ENCODE measurements at places on chromosomes 7 and 10.

GRCh38 chr10:22573820-22574569 lies 140.4 kb downstream of the PIP4K2A start:
- no peak for DNase-seq

- no peak for DNase-seq
Measured at GRCh38 chr10:24331457-24331856, 122.5 kb downstream of the KIAA1217 start.

GRCh38 chr10:63430091-63430998 lies 35.4 kb downstream of the JMJD1C start:
- no peak for DNase-seq

- DNase-seq = no peak
Measured at GRCh38 chr7:34091321-34091917, 186.1 kb downstream of the BMPER start.

GRCh38 chr7:152909683-152910544 lies 150.4 kb downstream of the ACTR3B start:
- no peak for DNase-seq

- peak; percentile 33 for DNase-seq
Measured at GRCh38 chr10:24465891-24466818, 257.2 kb downstream of the KIAA1217 start.

DNA sequence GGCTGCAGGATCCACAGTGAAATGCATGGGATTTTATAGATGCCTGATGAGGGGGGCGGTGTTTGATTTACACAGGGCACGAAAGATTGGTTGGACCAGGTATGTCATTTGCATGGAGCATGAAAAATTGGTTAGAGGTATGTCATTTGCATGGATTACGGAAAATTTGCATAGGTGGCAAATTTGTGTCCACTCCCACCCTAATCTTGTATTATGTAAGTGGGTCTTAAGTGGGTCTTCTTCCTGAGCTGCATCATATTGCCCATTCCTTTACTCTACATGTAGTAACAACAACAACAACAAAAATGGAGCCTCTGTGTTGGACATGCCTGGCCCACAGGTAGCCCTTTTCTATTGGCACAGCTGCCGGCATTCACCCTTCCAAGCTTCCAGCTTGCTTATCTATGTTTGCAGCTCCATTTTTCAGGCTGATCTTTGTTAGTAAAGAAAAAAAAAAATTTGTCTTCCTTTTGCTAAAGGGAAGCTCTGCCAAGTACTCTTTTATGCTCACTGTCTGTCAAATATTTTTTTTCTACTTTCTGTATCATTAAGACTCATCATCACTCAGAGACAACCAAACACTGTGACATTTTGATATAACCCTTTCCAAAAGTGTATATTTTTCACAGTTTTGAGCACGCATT lies 10.3 kb upstream of the ZNF273 start:
- no peak for DNase-seq

DNA sequence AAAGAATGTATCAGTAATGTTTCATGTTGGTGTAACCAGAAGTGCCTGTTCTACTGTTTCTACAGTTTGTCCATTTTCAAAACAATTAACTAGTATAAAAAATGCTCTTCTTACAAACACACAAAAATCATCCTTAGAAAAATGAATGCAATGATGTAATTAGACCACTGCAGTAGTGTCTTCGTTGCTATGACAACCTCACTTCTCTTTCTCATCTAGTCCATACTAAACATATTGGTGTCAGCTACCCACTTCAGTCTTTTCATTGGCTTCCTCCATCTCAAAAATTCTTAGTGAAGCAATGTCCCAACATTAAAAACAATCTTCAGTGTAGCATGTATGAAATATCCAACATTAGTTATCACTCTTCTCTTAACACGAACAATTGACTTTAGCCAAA lies 1265.8 kb downstream of the REEP3 start:
- DNase-seq = no peak

GRCh38 chr7:98276241-98276761 lies 5.2 kb upstream of the BRI3 start:
- no peak for DNase-seq

DNA sequence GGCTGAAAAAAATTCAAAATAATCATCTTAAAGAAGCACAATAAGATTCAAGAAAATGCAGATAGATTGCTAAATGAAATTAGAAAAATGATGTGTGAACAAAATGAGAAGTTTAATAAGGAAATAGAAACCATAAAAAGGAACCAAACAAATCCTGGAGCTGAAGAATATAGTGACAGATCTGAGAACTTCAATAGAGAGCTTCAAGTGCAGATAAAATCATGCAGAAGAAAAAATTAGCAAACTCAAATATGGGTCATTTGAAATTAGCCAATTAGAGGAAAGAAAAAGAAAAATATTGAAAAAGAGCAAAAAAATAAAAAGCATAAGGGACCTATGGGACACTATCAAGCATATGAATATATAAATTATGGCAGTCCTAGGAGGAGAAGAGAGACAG lies 720.1 kb downstream of the PARD3 start:
- DNase-seq = no peak

GRCh38 chr7:112596981-112597380 lies 116.2 kb downstream of the LSMEM1 start:
- DNase-seq = no peak

- DNase-seq = no peak
Measured at GRCh38 chr7:148436571-148436970, 154.0 kb upstream of the C7orf33 start.

DNA sequence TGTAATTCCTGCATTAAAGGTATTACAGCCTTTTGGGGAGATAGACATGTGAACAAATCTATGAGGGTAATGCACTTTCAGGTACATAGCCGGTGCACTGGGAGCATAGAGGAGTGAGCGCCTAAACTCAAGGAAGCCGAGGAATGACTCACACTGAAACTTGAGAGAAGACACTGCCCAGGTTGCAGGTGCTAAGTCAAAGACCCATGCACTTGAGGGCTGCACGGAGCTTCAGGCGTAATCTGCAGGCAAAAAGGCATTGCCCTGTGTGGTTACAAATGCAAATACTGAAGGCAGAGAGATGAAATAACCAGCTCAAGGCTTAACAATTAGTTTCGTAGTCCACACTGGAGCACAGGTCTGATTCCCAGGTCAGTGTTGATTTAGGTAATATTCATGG lies 51.0 kb upstream of the OSBPL3 start:
- no peak for DNase-seq

DNA sequence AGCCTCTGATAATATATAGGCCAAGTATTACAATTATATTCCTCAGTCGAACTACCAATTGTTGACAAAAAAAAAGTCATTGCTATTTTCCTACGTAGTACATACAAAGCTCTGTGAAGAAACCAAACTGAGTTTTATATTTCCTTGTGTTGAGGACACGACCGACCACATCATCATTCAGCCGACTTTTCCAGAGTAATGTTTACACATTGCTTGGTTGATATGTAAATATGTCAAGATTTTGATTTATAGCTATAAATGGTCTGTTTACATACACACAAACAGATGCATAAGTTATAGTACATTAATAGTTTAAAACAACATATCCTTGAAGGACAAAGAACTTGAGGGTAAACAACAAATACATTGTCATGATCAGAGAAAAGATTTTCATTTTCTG lies 121.5 kb downstream of the CRPPA start:
- no peak for DNase-seq

- DNase-seq = no peak
Measured at GRCh38 chr7:90266808-90267207, 21.8 kb downstream of the CFAP69 start.

GRCh38 chr10:124624895-124625294 lies 119.3 kb downstream of the FAM53B start:
- DNase-seq = no peak
